Activated naive CD8-positive, alpha-beta T cell treated with anti-CD3 and anti-CD28 coated beads, Interleukin-2, amount 10 ng/mL, durations not matched to agents 7 days and 5 days (primary cell): ENCODE measurements at places on chromosomes 4 and X. TPM values are rescaled to one million over a fixed set of nuclear protein-coding genes. Genes with fewer than 3 reads are reported as not detected.

DNA sequence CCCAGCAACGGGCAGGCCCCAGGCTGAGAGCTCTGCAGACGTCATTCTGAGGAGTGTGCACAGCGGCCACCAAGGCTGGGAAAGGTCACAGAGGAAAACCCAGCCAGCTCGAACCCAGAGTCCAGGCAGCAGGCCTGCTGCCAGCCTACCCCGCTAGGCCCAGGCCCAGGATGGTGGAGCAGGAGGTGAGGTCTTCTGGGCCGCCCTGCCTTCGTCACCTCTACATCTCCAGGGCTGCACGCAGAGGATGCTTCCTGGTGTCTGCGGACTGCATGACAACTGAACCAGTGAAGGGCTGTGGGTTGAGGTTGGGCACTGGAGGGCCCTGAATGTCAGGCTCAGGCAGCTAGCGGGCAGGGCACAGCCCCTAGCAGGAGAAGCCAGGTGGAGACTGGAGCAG, 5.8 kb upstream of the ADRA2C start:
- no peak for DNase-seq

DNA sequence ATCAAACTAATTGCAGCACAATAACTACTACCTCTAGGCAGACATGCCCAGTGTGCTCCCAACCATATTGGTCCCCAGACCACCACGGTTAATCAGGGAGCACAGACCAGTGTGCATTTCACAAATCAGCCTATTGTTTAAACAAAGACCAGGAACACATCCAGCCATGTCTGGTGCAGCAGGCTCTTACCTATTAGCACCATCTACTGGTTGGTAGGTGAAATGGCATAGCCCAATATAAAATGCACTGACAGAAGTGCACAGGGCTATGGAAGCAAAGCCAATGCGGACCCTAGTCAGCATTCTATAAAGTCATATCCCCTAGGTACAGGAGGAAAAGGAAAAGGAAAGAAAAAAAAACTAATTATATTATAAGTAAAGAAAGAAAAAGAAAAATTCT, 15.5 kb upstream of the CYLC1 start:
- no peak for DNase-seq

DNA sequence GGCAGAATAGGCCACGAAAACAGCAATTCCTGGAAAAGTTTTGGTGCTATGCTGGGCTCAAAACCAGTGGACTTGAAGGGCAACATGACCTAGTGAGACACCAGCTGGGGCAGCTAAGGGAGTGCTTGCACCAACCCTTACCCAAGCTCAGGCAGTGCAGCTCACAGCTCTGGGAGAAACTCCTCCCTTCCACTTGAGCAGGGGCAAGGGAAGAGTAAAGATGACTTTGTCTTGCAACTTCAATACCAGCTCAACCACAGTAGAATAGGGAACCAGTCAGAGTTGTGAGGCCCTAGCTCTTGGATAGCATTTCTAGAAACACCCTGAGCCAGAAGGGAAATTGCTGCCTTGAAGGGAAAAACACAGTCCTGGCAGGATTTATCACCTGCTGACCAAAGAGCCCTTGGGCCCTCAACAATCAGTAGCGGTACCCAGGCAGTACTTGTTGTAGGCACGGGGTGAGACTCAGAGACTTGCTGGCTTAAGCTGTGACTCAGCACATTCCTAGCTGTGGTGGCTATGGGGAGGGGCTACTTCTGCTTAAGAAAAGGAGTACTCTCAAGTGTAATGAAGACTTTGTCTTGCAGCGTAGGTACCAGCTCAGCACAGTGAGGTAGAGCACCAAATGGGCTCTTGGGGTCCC, 19.7 kb upstream of the ABCG2 start:
- no peak for DNase-seq

- no peak for DNase-seq
These were observed 2.4 kb downstream of the KLHL2 start for GRCh38 chr4:165209796-165210195.

DNA sequence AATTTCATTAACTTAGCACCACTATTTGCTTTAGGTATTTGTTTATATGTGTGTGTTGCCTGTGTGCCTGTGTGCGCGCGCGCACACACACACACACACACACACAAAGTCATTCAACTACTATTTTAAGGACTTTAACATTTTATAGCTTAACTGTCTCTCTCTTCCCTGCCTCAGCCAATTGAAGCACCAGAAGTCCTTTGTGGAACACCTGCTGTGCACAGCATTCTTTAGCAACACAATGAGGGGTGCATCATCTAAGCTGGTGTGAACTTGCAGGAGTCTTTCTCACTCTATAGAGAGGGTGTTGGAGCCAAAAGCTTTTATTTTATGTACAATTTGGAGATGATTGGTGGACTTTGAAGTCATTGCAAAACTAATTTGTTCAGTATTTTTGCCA, 31.3 kb downstream of the SLIT2 start:
- no peak for DNase-seq

GRCh38 chrX:147315483-147315882, 500.9 kb upstream of the CXorf51A start:
- DNase-seq = no peak

- DNase-seq = no peak
These were observed 47.6 kb downstream of the RPS3A start for GRCh38 chr4:151147000-151147399.

GRCh38 chr4:157115613-157116335, 39.8 kb downstream of the GLRB start:
- DNase-seq = no peak

GRCh38 chr4:108473163-108473720, 147.1 kb upstream of the RPL34 start:
- no peak for DNase-seq

DNA sequence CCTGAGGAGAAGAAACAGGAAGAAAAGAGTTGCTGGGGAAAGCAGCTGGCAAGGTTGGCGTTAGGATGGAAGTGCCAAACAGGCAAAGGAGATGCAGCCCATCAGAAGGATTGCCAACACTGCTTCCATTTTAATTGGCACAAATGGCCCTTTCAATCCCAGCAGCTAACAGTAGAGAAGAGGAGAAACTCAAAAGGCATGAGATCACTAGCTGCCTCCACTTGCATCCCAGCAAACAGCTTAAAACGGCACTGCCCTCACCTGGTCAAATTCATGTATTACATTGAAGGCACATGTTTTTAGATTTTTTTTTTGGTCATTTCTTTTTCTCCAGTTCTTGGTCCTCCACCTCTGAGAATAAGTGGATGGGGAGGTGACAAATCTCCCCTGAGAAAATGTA, 14.9 kb upstream of the LOC101059915 start:
- no peak for DNase-seq

- DNase-seq = no peak
These were observed 595.5 kb downstream of the RAPGEF2 start for GRCh38 chr4:159698336-159698735.

GRCh38 chr4:182519528-182519927, 276.3 kb downstream of the TENM3 start:
- no peak for DNase-seq

DNA sequence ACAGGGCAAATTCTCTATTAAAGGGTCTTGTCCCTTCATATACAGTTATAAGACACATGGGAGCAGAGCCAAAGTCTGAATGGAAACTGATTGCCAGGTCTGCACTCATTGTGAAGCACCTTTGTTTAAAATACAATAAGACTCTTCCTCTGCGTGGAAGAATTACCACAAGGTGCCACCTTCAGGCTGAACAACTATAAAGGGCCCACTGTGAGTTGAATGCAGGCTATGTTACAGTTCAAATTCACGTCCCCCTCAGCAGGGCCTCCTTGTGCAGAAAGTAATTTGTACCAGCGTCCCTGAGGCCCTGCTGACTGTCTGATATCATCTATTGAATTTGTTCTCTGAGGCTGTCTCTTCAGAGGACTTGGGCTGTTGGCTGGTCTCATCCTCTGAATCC, 225.8 kb upstream of the TEX13C start:
- no peak for DNase-seq

- no peak for DNase-seq
These were observed 5.9 kb downstream of the ETDB start for GRCh38 chrX:135114392-135114791.

DNA sequence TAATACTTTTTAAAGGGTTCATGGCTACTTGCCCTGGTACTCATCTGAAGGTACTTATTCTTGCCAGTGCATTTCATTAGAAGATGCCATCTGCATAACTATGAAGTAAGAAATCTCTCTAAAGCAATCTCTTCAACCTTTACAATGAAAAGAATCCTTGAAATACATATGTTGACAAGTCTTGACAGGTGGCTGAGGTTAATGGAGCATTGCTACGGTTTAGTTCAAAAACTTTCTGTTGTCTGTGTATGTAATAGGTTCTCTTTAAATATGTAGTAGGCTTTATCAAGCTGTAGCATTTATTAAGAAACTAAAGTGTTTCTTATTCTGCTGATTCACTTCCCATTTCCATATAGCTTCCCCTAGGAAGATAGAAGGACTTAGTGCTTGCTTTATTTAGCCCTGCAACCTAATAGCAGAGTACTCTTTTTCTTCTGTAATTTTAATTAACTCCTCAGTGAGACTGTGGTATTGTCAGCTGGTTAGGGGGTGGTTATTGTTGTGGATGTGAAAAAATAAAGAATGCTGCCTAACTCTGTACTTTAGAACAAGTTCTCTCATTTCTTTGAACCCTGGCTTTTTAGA, 39.3 kb downstream of the SLAIN2 start:
- no peak for DNase-seq

DNA sequence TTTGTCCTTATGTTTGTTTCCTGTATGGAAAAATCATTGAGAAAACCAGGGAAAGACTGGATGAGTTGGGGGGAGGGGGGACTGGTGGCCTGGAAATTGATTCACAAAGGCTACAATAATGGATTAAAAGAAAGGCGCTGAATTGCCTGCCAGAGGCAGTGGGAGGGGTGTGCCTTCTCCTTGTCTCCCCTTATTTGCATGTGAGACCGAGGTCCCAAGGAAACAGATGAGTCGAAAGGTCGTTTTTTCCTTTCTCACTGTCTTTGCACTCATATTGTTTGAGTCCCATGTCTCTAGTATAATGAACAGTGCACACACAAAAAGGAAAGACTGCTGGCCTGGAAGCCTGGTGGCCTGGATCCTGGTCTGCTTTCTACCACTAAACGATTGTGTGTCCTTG, 86.6 kb upstream of the ZDHHC15 start:
- DNase-seq = no peak

- peak; percentile 74 for DNase-seq
These were observed 114.6 kb downstream of the CPE start for GRCh38 chr4:165493359-165493758.

- no peak for DNase-seq
These were observed 369.6 kb downstream of the NAF1 start for GRCh38 chr4:162797108-162797507.

DNA sequence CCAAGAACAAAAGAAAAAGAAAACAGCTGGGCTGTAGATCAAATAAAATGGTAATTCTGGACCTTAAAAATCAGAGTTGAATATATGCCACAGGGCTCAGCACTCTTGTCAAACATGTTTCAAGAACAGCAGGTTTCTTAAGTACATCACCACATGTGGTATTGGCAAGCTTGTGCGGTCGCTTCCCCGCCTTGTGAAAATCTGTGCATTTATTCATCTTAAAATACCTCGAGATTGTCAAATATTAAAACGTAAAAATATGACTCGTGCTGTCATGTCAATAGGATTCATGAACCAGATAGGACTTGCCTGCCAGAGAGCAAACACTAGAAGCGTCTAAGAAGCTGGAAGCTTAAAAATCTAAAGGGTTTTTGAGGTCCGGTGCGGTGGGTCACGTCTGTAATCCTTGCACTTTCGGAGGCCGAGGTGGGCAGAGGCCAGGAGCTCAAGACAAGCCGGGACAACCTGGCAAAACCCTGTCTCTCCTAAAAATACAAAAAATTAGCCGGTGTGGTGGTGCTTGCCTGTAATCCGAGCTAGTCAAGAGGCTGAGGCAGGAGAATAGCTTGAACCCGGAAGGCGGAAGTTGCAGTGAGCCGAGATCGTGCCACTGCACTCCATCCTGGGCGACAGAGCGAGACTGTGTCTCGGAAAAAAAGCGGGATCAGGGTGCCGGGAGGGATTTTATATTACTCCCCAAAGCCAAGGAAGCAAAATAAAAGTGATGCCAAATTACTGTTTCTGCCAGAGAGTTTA, 40.2 kb upstream of the TMEM154 start:
- no peak for DNase-seq

DNA sequence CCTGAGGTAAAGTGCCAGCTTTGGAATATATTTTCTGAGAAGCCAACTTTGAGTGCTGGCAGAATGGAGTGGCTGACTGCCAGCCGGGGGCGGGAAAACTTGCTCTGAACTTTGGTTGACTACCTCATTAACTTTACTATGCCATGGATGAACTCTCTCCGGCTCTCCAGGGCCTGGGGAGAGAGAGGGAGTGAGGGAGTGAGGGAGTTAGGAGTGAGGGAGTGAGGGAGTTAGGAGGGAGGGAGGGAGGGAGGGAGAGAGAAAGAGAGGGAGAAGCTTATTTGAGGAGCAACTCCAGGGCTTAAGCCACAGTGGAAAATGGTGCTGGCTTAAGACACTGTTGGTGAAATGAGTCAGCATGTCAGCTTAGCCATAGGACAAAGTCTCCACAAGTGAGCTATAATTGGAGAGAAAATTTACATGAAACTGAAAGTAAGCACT, 280.9 kb upstream of the RPS6KA3 start:
- DNase-seq = no peak

DCX gene
- total RNA-seq = not detected

NPY5R gene
- total RNA-seq = not detected

TCEANC gene
- total RNA-seq = 6.2 TPM
